ENCODE measurements at places on chromosomes 11 and 22.

DNA sequence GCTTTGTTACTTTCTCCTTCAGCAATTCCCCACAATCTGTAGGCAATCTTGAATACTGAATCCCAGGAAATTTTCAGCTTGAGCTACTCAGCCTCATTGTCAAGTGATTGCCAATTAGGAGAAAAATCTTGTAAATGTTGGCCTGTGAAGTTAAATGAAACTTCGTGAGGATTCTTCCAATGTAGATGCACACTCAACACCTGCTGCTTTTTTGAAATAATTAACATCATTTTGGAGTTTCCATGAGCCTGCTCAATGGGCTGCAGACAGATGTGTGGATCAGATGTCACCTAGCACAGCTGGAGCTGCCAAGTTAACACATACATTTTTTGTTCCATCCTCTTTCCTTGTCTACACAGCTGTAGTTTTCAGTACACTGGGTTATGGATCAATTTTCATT, 645.6 kb upstream of the LUZP2 start:
- DNase-seq: no peak

GRCh38 chr22:23176645-23177027, 3.7 kb upstream of the BCR start:
- DNase-seq: no peak

DNA sequence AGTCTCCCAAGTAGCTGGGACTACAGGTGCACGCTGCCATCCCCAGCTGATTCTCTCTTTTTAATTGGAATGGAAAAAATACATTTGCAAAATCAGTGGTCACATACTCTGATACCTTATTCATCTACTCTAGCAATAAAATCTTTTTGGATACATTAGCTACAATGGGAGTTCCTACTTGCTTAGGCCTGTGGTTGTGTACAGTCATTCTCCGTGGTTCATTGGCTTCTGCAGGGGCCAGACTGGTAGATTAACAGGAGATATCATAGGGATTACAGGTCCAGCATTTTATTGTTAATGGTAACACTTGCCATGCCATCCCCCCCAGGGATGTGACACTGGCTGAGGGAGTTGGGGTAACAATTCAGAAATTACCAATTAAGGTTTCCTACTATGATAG, 140.0 kb downstream of the ADAMTS15 start:
- DNase-seq: no peak

DNA sequence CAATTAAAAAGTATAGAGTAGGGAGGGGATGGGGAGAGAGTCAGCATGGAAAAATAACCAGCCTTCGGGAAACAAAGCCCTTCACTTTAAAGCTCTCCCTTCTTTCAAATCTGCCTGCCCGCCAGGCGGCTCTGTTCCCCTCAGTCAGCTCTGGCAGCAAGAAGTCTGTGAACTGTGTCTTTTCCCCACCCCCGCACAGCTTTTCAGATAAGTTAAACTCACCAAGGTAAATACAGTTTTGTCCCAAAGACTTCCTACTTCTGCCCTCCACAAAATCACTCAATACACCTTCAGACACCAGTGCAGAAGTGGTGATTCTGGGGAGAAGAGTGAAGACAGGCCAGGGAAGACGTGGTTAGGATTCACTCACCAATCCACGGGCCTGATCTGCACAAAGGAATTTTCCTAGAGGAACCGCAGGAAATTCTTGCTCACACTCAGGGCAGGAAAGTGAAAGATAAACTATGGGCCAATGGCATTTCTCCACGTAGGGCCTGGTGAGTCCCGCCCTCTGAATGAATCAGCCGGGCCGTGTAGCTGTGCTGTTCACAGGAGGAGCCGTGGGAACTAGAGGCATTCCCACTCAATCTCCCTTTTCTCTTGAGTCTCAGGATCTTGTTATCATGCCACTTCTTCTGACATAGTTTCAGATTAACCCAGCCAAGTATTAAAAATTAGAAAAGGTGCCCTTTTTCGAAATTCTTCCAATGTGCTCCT, at the start of gene TRIM5:
Gene TRIM5 (minus strand): TSS at position 429 of the 717 bp plus-strand sequence. CDS start 4,897 bp downstream, outside the sequence.
- peak; percentile 89 for DNase-seq

DNA sequence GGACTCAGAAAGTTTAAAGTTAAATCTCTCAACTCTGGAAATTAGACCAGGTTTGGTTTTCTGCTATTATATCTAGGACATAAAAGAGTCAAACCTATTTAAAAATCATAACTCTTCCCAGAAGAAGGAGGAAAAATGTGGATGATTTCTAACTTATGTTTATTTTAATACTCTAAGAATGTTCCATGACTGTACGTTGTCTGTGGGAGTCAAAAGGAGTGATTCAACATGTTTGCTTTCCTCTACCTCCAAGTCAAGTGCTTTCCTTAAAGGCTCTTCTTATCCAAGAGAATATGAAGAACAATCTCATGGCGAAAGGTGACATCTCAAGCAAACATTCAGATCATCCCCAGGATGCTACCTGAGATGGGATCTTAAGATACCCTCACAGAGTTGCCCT, 21.6 kb downstream of the OR51E1 start:
- no peak for DNase-seq

GRCh38 chr22:50190941-50191741, 5.4 kb downstream of the TRABD start:
- peak; percentile 89 for DNase-seq

DNA sequence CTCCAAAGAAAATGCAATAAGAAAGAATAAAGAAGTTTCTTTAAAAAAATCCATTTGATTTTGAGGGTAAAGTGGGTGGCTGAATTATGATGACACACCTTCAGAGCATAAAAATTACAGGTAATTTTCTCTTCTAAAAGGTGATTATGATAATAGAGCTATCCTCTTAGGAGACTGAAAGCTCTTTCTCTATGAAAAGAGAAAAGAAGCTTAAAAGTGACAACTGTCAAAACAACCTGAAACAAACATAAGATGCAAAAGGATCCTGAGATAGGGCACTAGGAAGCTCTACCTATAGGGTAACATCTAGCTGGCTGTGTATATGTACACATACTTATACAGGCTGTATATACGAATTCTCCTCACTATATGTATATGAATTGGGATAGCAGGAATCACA, 270.2 kb downstream of the GUCY1A2 start:
- no peak for DNase-seq

GRCh38 chr11:105045676-105046296, 651 bp upstream of the CARD16 start:
- no peak for DNase-seq

DNA sequence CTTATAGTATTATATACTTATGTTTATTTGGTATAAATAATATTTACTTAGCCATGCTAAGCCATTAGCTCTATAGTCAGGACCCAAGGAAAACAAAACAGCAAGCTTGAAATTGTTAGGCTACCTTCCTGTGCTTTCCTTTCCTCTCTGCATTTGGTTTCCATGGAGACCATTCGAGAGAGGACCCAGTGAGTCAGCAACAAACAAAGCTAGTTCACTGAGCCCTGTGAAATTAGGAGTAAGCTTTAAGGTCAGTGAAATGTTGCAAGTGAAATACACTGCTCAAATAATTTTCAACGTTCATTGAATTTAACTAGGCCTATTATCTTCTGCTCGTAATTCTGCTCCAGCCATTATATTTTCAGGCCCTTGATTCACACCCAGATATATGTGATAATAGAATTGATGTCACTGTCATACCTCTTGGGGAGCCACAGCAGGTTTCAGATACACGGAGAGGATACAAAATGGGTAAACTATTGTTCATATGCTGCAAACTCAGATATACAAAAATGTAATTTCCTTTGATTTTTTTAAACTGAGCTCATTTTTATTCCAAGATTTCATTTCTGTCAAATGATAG, 9.1 kb upstream of the OR10D3 start:
- DNase-seq: no peak

Data from activated CD4-positive, alpha-beta memory T cell treated with anti-CD3 and anti-CD28 coated beads for 36 hours (primary cell).